Heart right ventricle (tissue), 16 donors: ENCODE measurements at places on chromosomes 2 and 18. TPM values are rescaled to one million over a fixed set of nuclear protein-coding genes. Genes with fewer than 3 reads are reported as not detected.

DNA sequence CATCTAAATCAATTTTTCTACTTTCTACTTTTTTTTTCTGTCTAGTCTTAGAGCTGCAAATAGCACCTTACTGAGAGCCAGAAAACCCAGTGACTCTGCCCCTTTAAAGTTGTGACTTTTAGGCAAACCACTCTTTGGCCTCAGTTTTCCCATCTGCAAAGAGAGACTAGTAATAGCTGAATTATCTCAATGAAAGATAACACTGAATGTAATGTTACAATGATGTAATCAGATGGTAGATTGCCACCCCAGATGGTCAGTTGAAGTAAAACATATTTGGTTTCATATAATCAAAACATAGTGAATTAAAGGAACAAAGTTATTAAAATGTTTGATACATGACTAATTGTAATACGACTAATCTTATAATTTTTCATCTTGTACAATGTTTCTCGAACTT lies 5.0 kb upstream of the APCDD1 start:
- no peak for DNase-seq

GRCh38 chr2:128469203-128469602 lies 150.5 kb upstream of the HS6ST1 start:
- no peak for DNase-seq

DNA sequence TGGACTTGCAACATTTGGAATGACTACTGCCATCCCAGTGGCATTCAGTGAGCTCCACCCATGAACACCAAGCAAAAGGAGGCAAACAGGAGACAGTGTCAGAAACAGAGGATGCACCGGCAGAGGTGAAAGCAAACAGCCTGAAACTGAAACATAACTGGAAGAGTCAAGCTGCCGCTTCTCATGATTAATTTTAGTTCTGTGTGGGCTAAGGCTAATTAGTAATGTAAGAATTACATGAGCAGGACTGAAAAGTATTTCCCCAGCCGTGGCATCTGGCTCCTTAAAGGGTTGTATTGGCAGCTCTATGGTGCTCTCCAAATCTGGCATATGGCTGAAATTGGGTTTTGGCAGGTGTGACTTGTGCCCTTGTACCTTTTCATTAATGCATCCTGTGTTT lies 1108.1 kb downstream of the TSN start:
- no peak for DNase-seq

GRCh38 chr2:204472375-204472774 lies 72.9 kb upstream of the PARD3B start:
- no peak for DNase-seq

GRCh38 chr2:50840341-50841124 lies 191.4 kb downstream of the NRXN1 start:
- DNase-seq = no peak

Gene MERTK
- 5.9 TPM for total RNA-seq

Gene BCL11A
- 38.5 TPM for total RNA-seq

GRCh38 chr2:11697103-11697871 lies 27.3 kb upstream of the NTSR2 start:
- DNase-seq = peak; percentile 46

GRCh38 chr2:178074123-178075005 lies 1.8 kb upstream of the PDE11A start:
- DNase-seq = no peak

Gene PLGLB2
- total RNA-seq = not detected

DNA sequence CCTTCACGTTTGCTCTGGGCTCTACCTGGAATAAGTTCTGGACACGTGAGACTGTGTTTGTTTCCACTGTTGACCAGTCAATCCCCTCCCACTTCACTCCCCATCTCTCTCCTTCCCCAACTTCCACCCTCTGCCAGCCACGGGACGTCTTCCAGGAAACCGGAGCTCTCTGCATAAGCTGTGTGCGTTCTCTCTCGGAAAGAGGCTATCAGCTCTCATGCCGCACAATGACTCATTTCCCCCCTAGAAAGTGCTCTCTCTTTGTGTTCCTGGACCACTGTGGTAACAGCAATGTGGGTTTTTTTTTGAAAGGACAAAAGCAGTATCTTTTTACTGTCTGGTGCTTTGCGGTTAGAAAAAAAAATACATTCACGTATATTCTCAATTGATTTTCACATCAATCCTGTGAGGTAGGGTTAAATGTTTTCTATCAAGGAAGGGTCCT lies 10.2 kb downstream of the PROKR1 start:
- DNase-seq = peak; percentile 18

GRCh38 chr2:28380219-28380618 lies 12.4 kb upstream of the FOSL2 start:
- DNase-seq = no peak

DNA sequence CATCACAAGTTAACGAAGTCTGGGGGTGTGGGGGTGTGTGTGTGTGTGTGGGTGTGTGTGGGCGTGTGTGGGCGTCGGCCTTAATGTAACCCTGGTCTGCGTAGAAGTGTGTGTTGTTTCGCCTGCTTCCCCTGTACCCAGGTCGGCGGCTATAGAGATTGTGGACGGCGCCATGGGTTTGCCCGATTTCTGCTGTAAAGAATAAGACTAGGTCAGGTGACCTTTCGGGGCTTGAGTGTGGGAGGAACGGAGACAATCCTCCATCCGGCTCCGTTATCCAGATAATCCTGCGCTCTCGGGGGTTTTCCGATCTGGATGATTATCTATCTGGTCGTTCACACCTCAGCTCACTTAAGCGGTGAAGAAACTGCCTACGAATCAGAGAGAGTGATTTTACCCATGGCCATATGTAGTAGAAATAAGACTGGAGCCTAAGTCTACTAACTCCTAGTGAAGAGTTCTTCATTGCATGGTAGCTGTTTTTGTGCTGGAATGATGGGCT lies 543 bp downstream of the HADHB start:
- no peak for DNase-seq

- no peak for DNase-seq
Observed at GRCh38 chr2:241947401-241947800, 77.9 kb downstream of the RTP5 start.

Gene RFTN2
- 4.9 TPM for total RNA-seq

DNA sequence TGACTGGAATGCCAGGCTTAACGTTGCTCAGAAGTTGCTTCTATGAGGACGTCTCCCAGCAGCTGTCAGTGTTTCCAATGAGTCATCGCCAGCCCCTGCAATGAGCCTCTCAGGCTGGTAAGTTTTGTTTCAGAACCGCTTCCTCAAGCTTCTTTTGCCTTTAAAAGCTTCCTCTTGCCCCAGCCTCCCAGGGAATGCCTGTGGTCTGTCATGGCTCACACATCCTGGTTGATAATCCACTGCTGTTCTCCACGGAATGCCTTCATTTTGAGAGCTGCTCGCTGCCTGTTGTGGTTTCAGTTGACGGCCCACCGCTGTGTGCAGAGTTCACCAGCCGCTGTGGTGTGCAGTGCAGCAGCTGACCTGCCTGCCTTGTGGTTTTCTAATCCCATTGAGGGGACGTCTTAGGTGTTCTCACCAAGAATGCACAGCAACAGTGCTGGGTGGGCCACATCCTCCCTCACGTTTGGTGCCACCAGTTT lies 96.4 kb downstream of the RTP5 start:
- DNase-seq = peak; percentile 25

DNA sequence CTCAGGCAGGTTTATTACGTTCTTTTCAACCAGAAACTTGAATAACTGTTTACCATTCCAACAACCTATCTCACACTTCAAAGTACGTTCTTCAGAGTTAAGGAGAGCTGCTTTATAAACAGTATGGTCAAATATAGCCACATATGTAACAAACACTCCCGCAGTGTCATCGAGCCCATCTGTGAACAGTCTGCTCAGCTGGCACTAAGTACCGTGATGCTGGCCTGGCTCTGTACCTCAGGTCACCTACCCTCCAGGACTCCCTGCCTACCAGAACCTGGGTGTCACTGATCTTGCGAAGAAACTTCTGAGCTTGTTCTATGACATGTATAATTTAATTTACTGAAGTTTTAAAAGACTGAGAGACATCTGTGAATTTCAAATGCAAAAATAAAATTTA lies 71.4 kb downstream of the SEPTIN10 start:
- DNase-seq = no peak

GRCh38 chr2:37784071-37784758 lies 112.8 kb upstream of the CDC42EP3 start:
- DNase-seq = no peak

DNA sequence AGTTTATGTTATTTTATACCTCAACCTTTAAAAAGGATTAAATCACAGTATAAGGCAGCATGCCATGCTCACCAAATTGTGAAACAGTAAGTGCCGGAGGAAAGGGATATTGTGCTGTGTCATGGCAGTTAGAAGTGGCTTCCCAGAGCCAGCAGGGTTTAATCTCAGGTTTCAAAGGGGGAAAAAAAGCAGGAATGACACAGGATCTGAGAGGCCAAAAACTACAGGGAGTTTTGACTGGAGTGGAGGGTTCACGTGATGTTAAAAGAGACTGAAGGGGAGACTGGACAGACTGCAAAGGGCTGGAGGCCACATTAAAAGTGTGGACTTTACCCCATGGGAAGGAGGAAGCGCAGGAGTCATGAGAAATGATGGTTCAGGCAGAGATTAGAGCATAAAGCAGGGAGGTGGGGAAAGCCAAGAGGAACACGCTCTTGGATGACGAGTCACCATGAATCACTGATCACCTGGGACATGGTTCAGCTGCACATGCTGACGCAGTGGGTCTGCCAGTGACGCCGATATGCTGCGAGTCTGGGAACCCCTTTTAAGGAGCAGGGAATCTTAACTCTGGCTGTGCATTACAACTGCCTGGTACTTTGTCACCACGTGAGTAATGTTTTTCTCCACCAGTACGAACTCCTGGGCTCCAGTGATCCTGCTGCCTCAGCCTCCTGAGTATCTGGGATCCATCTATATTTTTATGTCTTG lies 6.1 kb downstream of the CHMP1B start:
- DNase-seq = peak; percentile 34

Gene LPIN1
- total RNA-seq = 34.9 TPM

GRCh38 chr18:74870950-74871349 lies 273.3 kb downstream of the ZNF407 start:
- no peak for DNase-seq

Gene CROCC2
- not detected for total RNA-seq

Gene DSC1
- 21.8 TPM for total RNA-seq
